Sigmoid colon (tissue), 7 donors: ENCODE measurements at places on chromosomes 6 and 20. TPM values are rescaled to one million over a fixed set of nuclear protein-coding genes. Genes with fewer than 3 reads are reported as not detected.

DNA sequence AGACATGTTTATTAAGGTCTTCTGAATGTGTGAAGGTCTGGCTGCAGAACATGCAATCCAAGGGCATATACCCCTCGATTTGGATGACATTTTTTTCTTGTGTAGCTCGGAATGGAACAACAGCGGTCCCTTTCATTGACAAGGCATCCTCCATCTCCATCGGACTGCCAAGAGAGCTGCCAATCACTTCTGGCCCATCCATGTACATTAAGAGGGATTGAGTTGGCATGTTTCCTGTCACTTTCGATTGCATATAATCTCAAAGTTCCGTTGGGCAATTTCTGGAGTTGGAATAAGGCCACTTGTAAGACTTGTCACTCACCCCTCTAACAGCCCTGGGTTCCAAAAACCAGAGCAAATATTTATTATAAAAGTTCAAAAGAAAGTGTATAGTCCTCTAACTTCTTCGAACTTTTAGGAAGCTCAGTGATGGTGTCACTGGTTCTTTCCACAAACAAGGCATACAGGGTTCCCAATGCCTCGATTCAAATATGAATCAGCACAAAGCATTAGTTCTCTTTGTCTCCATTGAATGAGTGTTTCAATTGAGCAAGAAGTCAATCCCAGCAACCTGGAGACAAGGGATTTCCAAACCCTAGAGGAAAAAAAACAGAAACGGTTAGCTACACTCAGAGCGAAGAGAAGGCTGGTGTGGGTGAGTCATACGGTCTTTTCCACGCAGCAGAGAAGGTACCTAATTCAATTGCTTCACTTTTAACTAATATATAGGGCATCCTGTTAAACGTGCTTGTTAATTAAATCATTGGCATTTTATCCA is 10.9 kb downstream of the ZNF217 start:
- no peaks in the 10 kb centered on the region for H3K27me3 ChIP-seq
- peak overlapping the region; percentile 56 for H3K27ac ChIP-seq
- peak; percentile 79 for DNase-seq
- peaks cover 30% of the 10 kb centered on the region for H3K4me1 ChIP-seq
- H3K36me3 ChIP-seq, result peaks cover 10% of the 10 kb centered on the region

FAM83C gene
- not detected for total RNA-seq

DNA sequence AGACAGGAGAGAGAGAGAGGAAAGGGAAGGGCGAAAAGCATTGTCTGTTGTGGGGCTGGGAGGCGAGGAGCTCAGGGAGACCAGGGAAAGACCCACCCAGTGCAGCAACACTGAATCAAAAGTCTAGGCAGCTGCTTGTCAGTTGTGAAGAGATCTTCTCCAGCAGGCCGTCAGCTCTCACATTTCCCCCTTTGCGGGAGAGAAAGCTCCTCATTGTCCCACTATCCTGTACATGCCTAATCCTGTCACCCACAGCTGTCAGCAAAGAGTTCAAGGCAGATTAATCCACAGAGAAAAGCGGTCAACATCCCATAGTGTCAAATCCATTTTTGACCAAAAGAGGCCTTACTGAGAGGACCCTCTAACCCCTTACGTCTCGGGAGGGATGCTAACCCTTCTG is 27.3 kb downstream of the RNF182 start:
- no peaks in the 10 kb centered on the region for H3K27me3 ChIP-seq
- H3K27ac ChIP-seq, result no peak overlapping the region
- H3K4me3 ChIP-seq, result no peak overlapping the region
- no peak for DNase-seq
- H3K36me3 ChIP-seq, result no peaks in the 10 kb centered on the region
- H3K4me1 ChIP-seq, result no peaks in the 10 kb centered on the region

- H3K4me1 ChIP-seq, result no peaks in the 10 kb centered on the region
- no peak overlapping the region for H3K4me3 ChIP-seq
- H3K36me3 ChIP-seq, result no peaks in the 10 kb centered on the region
- DNase-seq, result no peak
Measured at GRCh38 chr20:63167026-63167917, 48.7 kb downstream of the YTHDF1 start.

DNA sequence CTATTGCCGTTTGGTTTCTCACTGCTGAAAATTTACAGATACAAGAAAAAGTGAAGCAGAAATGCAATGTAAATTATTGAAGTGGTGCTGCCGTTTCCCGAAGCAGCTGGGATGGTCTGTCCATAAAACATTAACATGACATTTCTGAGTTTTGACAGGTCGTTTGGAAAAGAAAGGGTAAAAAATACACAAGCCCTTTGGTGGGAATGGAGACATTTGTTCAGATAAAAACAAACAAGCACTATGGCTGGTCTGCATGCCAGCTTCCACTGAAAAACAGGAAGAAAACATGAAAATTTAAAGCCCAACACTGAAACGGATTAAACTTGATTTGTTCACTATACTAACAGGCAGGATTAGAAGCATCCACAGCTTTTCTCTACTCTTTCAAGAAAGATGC is 155.2 kb downstream of the FRK start:
- no peak overlapping the region for H3K4me3 ChIP-seq
- H3K27ac ChIP-seq, result no peak overlapping the region

KDM1B gene
- total RNA-seq, result 10.3 TPM
